ENCODE measurements at places on chromosomes 16 and 17. TPM values are rescaled to one million over a fixed set of nuclear protein-coding genes. Genes with fewer than 3 reads are reported as not detected.

The BIRC5 gene
- 4.2 TPM for total RNA-seq

The KRT32 gene
- not detected for total RNA-seq

The NT5C gene
- 52.2 TPM for total RNA-seq

The TGFB1I1 gene
- 31.1 TPM for total RNA-seq

The HASPIN gene
- total RNA-seq = 2.0 TPM

The CD300LF gene
- total RNA-seq = 29.5 TPM

The GSDMA gene
- not detected for total RNA-seq

The RAMP2 gene
- total RNA-seq = 34.3 TPM

The KRT25 gene
- total RNA-seq = not detected

The ZG16 gene
- total RNA-seq = not detected

The KRTAP4-9 gene
- total RNA-seq = not detected

The MPP2 gene
- 1.1 TPM for total RNA-seq

The INCA1 gene
- total RNA-seq = 1.6 TPM

DNA sequence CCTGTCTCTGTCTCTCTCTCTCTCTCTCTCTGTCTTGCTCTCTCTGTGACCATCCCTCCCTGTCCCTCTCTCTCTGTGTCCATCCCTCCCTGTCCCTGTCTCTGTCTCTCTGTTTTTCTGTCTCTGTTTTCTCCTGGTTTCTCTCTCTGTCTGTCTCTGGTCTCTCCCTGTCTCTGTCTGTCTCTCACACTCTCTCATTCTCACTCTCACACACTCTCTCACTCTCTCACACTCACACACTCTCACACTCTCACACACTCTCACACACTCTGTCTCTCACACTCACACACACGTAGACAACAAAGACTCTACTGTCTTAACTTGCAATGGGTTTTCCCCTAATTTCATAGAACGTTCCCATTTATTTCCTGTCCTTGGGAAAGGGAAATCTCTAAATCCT, 299.5 kb downstream of the FOXL1 start:
- DNase-seq = no peak

- no peak for DNase-seq
These were observed 13.2 kb downstream of the TRPV3 start for GRCh38 chr17:3544365-3544764.

DNA sequence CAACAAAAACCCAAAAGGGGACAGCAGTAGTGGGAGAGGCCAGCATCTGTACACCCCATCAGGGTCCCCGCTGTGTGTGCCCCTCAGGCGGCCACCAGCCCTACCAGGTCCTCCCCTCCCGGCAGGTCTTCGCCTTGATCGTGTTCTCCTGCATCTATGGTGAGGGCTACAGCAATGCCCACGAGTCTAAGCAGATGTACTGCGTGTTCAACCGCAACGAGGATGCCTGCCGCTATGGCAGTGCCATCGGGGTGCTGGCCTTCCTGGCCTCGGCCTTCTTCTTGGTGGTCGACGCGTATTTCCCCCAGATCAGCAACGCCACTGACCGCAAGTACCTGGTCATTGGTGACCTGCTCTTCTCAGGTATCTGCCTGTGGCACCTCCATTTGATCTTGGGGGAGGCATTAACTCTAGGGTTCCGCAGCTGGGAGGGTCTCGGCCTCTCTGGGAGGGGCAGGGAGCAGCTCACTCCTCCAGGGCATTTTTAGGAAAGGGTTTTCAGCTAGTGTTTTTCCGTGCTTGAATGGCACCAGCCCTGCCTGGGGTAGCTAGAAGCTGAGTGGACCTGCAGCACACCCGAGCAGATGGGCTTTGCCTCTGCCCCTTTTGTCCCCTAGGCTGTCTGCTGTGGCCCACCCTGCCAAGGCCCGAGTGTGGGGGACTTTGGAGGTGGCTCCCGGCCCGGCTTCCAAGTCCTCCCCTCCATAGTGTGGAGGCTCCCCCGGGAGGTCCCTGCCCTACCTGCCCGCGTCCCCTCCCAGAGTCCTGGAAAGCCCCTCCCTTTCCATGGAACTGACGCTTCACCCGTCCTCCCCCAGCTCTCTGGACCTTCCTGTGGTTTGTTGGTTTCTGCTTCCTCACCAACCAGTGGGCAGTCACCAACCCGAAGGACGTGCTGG, 2.6 kb downstream of the SYNGR2 start:
- no peak for DNase-seq

GRCh38 chr17:55086635-55087058, 118.1 kb downstream of the STXBP4 start:
- DNase-seq = no peak

- no peak for DNase-seq
These were observed 4.3 kb downstream of the YBX2 start for GRCh38 chr17:7290166-7290565.

- DNase-seq = no peak
These were observed 193.7 kb upstream of the TBX2 start for GRCh38 chr17:61205931-61206330.

- peak; percentile 81 for DNase-seq
These were observed 14.0 kb upstream of the ELAC2 start for GRCh38 chr17:13031718-13032350.

GRCh38 chr16:79601931-79602627, 1.5 kb upstream of the MAF start:
- peak; percentile 83 for DNase-seq
